Stimulated activated CD4-positive, alpha-beta T cell treated with anti-CD3 and anti-CD28 coated beads, Interleukin-12 subunit alpha, Interleukin-12 subunit beta, amount 100 ng/mL, for 4 hours (primary cell): ENCODE measurements at places on chromosomes 3 and 15.

DNA sequence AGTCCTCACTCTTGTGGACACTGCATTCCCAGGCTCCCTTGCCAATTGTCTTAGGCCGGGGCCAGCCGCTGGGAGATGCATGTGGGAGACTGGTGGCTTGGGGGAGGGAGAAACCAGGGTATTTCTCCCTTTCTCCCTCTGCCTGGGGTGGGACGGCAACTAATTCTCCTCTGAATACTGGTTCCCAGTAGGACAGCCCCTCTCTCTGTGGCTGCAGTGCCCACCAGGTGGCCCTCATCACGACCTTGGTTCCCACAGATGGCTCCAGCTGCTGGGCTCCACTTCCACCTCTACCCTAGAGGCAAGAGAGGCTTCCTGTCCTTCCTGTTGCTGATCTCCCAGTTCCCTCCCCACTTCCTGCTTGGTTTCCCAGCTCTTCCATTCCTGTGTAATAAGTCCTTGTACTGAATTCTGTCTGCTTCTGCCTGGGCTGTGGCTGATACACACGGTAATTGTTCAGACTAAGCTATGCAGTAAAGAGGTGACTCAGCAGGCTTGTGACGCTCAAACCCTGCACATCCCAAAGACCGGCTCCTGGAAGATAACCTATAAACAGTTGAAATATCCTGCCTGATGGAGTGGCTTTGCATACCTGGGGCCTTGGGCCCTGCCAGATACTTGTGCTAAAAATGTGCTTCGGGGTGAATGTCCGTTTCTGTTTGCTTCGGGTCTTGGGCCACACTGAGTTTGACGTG, 20.4 kb upstream of the COPG1 start:
- DNase-seq, result no peak

GRCh38 chr3:150303768-150304167, 104.3 kb upstream of the TSC22D2 start:
- no peak for DNase-seq

- DNase-seq, result no peak
Measured at GRCh38 chr3:43030162-43030935, 51.2 kb downstream of the GASK1A start.

GRCh38 chr3:61978460-61979419, 394.6 kb downstream of the FEZF2 start:
- no peak for DNase-seq

DNA sequence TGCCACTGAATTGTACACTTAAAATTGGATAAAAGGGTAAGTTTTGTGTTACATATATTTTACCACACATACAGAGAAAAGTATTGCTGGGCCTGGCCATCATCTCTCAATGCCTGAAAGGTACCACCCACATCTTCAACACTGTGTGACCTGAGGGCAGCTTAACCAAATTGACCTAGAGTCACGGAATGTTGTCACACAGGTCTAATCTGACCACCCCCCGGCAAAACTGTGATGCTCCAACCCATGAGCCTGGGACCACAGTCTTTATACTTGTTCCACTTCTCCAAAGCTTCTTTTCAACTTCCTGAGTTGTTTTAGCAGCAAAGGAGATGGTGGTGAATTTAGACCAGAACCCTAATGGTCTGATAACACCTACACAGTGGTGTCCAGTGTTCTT, 210.3 kb upstream of the TPM1 start:
- no peak for DNase-seq

GRCh38 chr3:128503164-128503651, 10.2 kb upstream of the GATA2 start:
- no peak for DNase-seq

DNA sequence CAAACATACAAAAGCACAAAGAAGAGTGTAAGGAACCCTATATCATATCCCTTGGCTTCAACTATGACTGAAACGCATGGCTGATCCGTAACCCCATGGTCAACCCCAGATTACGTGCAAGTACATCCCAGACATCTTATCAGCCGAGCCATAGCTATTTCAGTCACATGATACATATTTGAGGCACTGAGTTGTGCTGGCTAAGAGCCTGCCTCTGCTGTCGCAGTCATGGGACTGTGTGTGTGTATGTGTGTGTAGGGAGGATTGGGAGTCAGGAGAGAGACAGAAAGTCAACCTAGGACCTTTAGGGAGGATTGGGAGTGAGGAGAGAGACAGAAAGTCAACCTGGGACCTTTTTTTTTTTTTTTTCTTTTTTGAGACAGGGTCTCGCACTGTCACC, 8.4 kb downstream of the ST6GAL1 start:
- no peak for DNase-seq

- no peak for DNase-seq
Measured at GRCh38 chr3:57110798-57111197, 50.3 kb downstream of the SPATA12 start.

DNA sequence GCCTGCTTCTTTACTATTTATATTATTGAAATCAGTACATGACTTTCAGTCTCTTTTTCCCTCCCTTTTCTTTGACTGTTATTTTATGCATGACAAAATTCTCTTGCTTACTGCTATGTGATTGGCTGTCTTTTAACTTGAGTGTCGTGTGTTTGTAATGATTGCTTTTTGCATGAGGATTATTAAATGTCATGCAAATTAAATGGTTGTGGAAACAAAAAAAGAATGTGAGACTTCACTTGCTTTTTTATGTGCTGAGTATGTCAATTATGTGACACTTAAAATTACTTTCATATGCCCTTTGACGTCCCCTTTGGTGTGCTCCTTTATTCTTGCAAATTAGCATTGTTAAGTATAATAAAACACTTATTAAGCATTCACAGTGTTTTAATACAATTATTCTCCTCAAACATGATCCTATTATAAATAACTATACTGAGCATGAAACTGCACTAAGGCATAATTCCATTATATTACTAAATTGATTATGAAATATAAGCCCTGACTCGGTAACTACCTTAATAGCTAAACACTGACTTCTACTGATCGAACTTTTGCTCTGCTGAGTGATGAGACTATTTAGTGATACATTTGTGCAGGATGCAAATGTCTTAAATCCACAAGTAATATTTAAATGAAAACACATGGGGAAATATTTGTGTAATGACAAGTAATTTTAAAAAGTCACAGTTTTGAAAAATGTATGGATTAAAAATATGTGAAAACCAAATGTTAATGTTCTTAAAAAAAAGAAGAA, 401.7 kb downstream of the NLGN1 start:
- no peak for DNase-seq

- DNase-seq, result no peak
Measured at GRCh38 chr15:61041886-61042285, 187.2 kb downstream of the RORA start.

GRCh38 chr3:15647611-15648167, 46.1 kb downstream of the BTD start:
- no peak for DNase-seq

DNA sequence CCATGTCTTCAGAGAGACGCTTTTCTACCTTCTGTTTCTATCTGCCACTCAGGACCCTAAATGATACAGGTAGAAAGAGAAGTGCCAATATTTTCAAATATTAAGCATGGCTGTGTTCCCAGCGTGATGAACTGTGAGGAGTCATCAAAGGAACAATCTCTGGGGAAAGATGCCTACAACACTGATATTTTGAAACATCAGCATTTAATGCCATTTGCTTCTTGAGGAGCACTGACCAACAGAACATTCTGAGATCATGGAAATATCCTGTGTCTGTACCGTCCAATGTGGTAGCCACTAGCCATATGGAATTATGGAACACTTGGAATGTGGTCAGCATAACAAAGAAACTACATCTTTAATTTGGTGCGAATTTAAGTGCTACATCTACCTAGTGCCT, 117.9 kb upstream of the COL6A5 start:
- DNase-seq, result no peak

- no peak for DNase-seq
Measured at GRCh38 chr3:167978071-167978470, 117.7 kb downstream of the GOLIM4 start.

DNA sequence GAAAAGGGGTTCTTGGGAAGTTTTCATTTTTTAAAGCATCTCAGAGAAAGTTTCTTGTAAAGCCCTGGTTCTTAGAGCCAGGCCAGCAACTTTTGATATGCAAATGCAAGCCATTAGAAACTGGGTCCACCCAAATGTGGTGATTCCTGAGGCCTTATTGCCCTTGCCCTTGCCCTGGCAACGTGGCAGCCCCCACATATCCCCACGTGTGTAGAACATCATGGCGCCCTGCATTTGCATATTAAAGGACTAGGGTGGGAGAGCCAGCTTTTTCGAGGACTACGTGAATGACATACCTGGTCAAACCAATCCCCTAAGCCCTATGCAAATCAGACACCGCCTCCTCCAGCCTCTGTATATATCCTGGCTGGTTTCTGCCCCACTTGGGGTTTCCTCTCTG, 314.9 kb upstream of the NECTIN3 start:
- DNase-seq, result no peak

GRCh38 chr3:114362815-114363214, 69.0 kb downstream of the TIGIT start:
- DNase-seq, result no peak

DNA sequence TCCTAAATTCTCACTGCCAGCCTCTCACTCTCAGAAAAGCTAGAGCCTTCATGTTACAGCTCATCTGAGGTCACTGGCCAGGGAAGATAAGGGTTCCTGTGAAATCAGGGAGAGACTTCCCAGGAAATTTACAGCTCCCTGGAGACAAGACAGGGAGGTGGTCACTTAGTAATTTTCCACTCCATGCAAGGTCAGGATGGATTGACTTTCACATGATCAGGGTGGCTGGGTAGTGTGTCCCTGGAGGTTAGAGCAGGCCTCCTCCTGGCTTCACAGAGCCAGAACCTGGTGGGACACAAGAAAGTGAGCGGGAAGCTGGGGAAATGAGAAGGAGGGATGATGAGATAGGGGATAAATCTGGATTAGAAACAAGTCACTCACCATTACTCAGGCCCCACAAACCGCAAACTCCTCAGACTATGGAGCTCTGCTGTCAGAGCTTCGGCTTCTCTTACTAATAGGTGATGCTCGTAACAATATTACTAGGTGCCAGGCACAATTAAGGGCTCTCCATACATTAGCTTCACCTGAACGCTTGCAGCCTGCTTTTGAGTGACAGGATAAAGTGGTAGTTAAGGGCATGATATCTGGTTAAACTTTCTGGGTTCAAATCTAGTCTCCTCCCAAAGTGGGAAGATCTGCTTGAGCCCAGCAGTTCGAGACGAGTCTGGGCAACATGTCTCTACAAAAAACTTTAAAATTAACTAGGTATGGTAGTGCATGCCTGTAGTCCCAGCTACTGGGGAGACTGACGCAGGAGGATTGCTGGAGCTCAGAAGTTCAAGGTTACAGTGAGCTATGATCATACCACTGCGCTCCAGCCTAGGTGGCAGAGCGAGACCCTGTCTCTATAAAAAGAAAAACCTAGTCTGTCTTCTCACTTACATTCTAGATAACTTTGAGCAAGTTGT, 24.9 kb downstream of the DUOX2 start:
- DNase-seq, result no peak

- no peak for DNase-seq
Measured at GRCh38 chr3:5758699-5759098, 571.2 kb downstream of the EDEM1 start.

DNA sequence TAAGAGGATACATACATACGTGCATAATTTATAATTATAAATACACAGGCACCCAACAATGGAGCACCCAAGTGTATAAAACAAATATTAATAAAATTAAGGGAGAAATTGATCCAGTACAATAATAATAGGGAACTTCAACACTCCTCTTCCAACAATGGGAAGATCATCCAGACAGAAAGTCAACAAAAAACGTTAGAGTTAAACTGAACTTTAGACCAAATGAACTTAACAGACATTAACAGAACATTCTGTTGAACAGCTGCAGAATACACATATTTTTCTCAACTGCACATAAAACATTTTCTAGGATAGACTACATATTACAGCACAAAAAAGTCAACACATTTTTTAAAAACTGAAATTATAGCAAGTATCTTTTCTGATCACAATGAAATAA, 339.7 kb downstream of the CGGBP1 start:
- no peak for DNase-seq

- DNase-seq, result no peak
Measured at GRCh38 chr3:196775938-196776337, 36.3 kb downstream of the PAK2 start.

DNA sequence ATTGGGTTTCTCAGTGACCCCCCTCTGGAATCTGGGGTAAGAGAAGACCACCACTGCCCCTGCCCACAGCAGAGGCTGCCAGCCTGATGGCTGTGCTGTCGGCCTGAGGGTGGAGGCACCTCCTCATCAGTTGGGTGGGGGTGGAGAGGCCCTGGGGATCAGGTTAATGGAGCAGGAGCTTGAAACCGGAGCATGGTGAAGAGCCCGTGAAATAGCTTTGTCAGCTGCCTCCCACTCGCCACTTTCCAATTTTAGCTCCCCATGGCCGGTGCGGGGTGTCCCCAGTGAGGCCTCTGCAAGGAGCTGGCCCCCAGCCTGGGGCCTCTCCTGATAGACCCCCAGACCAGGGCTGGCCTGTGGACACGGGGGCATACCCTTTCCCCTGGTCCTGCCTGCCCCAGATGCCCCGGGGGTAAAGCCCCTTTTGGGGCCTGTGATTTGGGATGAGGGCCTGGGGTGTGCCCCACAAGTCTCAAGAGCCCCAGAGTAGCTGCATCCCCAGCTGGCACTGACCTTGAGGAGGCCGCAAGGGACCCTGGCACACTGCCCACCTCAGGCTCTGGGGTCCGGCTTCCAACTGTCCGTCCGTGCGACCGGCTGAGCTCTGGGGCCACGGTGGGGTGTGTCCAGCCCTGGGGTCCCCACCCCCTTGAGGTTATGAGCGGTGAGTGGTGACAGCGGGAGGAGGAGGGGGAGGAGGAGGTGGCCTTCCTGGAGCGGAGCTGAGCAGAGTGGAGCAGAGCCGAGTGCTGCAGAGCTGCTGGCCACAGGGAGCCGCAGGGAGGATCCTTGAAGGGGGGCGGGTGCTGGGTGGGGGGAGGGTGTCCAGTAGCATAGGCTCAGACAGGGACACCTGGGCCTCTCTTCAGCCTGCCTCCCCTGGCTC, at the start of gene HHATL:
TSS of gene HHATL (minus strand) at position 733 of the 886 bp plus-strand sequence. CDS start 1,972 bp downstream, outside the sequence.
- DNase-seq, result no peak

DNA sequence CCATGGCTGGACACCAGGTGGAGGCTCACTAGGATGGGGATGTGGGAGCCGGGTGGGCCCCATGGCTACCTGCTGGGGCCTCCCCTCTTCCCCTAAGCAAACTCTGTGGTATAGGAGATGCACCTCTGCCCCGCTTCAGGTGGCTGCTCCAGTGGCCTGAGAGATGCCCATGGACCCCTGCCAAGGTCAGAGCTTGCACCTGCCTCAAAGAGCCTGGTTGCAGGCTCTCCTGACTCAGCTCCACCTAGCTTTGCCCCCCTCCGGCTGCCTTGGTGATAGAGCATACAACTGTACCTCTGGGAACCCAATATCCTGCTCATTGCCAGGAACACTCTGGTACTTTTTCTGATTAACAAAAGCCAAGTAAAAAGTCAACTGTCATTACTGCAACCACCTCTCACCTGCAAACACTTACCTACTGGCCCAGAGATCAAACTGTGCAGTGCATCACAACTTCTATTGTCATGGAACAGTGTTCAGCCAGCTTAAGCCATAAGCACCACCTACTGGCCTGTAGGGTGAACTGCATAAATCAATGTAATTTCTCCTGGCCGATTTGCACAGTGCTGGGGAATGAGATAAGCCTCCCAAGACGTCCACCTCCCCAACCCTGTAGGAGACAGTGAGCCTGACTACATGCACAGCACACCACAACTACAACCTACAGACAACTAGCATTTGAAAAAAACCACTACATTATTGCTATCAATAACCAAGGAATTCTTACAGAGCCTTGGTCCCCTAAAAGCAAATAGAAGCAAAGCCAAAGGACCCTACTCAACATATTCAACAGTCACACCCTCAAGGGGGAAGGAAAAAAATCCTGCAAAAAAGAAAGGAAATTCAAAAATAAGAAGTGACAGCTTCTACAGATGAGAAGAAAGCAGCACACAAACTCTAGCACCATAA, 352.4 kb upstream of the ARHGEF26 start:
- peak; percentile 13 for DNase-seq
